NCI-H345 (cell line): ENCODE measurements at places on chromosomes 13 and 19.
A peak's percentile ranks its signal among the peaks of the same experiment; 100 is the strongest.

DNA sequence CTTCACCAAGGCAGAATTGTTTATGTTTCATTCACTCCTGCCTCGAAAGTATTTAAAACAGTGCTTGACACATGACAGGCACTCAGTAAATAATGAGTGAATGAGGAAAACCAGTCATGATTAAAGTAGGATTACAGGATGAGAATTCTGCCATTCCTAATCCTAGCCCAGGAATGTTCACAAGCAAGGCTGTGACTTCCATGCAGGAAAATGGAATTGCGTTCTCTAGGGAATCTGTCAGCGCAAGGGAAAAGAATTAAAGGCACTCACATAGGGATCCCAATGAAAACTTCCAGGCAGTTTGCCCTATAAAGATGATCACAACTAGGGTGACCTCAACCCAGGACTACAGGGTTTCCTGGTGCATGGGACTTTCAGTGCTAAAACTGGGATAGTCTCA lies 143.4 kb downstream of the CYSLTR2 start:
- no peak for DNase-seq

DNA sequence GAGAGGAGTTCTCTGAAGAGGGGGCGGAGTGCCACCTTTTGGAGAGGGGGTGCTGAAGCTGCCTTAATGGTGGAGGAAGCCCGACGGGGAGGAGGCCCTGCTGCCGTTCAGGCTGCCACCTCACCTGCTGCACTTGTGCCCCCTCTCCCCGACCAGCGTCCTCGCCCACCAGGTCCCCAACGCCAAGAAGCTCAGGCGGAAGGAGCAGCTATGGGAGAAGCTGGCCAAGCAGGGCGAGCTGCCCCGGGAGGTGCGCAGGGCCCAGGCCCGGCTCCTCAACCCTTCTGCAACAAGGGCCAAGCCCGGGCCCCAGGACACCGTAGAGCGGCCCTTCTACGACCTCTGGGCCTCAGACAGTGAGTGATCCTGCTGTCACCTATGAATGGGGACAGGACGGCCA lies 5.4 kb downstream of the NOP53 start:
- no peak for DNase-seq

DNA sequence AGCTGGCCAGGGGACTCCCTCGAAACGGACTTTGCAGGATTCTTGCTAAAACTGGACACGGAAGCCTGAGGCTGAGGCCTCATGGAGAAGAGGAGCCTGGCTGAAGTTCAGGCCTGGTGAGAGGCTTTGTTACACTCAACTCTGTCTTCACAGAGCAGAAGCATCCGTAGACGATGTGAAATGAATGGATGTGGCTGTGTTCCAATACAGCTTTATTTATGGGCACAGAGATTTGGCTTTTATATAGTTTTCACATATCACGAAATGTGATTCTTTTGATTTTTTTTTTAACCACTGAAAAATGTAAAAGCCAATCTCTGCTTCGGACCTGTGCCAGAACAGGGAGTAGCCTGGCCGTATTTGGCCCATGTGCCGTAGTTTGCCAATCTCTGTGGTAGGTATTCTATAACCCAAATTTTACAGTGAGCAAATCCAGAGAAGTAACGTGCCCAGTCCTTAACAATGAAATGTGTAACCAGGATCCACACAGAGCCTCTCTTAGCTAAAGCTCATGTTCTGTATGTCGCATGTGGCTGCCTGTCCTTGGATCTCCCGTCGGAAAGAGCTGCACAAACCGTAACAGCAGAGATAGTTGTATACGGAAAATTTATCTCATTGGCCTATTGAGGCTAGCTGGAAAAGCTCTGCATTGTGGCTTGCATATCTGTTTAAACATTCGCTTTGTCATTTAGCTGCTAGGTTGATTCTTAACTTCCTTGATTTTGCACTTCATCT lies 171.6 kb upstream of the RNF113B start:
- no peak for DNase-seq

- DNase-seq = no peak
Measured at GRCh38 chr19:42441049-42441445, 1.7 kb downstream of the CXCL17 start.

GRCh38 chr13:86882107-86882506 lies 789.1 kb upstream of the SLITRK5 start:
- no peak for DNase-seq

- DNase-seq = no peak
Measured at GRCh38 chr19:12364391-12365235, 870 bp downstream of the ZNF442 start.

- DNase-seq = no peak
Measured at GRCh38 chr19:12985049-12985776, 10.1 kb upstream of the NFIX start.

- peak; percentile 85 for DNase-seq
Measured at GRCh38 chr19:35671818-35672217, 5.5 kb downstream of the UPK1A start.

GRCh38 chr13:30736461-30737320 lies 1.3 kb downstream of the ALOX5AP start:
- DNase-seq = no peak

- DNase-seq = no peak
Measured at GRCh38 chr19:36160821-36161596, 8.8 kb upstream of the COX7A1 start.

DNA sequence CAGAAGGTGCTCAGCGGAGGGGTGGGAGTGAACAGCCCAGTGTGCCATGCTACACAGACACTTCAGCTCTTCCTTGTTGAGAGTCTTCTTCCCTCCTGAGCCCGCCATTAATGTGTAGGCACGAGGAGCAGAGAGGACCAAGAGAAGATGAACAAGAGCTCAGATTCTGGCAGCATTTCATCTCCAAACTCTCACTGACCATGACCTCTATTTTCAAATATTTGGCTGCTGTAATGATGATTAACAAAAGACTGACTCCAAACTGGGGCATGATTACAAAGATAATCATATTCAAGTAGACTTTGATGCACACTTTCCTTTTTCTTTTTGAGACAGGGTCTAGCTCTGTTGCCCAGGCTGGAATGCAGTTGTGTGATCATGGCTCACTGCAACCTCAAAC lies 236.5 kb downstream of the DCLK1 start:
- DNase-seq = no peak

DNA sequence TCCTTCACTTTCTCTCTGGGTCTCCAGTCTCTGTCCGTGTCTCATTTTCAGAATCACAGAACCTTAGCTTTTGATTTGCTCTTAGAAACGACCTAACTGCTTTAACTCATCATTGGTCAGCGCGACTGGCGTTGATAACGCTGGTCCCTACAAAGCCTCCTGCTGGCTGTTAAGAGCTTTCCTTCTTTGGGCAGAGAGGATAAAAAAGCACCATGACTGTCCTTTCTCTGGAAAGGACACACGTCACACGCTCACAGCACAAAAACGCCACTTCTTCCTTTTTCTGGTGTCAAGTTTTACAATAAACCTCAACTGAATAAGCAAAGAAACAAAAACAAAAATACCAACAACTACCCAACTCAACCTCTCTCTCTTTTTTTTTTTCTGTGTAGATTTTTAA lies 1.7 kb upstream of the KLK12 start:
- DNase-seq = no peak

- no peak for DNase-seq
Measured at GRCh38 chr13:114120591-114121011, 11.8 kb downstream of the RASA3 start.

DNA sequence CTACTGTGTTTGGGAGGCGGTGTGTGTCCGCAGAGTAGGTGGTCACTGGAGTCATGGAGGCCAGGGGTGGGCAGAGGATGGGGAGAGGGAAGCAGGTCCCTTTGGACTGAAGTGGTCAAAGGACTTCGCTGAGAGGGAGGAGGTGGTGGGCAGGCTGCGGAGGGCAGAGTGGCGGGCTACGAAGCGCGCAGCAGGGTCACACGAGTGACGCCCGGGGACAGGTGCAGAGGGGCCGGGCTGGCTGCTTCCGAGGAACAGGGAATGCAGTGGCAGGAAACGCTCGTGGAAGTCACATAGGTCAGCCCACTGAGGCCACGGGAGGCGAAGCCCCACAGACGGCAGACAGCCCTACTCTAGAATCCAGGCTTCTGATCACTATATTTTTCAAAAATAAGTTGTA lies 111.5 kb downstream of the URI1 start:
- no peak for DNase-seq

GRCh38 chr19:2306281-2306806 lies 1.6 kb downstream of the LINGO3 start:
- DNase-seq = no peak

GRCh38 chr19:5341448-5341820 lies 822 bp upstream of the PTPRS start:
- no peak for DNase-seq

GRCh38 chr13:36925603-36926002 lies 5.6 kb upstream of the SMAD9 start:
- DNase-seq = no peak

DNA sequence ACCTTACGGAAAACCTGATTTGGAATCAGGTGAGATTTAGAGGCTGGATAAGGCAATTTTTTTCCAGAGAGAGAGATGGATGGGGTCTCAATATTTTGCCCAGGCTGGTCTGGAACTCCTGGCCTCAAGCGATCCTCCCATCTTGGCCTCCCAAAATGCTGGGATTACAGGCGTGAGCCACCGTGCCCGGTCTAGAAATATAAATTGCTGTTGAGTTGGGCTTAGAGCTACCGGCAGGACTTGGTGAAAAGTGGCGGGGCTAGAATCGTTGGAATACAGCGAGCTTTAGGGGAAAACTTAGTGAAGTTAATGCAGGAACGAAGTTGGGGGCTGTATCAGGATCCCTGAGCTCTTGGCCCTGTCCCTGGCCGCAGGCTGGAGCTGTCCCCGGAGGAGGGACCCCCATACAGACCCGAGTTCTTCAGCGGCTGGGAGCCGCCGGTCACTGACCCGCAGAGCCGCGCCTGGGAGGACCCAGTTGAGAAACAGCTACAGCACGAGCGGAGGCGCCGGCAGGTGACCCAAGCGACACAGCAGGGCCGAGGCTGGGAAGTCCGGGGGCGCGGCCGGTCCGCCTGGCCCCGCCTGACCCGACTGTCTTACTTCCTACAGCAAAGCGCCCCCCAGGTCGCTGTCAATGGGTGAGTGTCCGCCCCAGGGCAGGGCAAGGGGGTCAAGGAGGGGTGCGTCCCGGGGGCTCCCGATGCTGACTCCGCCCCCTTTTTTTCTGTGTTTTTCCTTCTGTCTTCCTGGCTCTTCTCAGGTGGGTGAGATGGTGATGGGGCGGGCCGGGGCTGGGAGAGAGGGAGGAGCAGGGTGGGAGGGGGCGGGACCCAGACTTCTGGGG lies 7.6 kb downstream of the EPS8L1 start:
- no peak for DNase-seq

- no peak for DNase-seq
Measured at GRCh38 chr19:23304238-23304637, 54.0 kb upstream of the ZNF724 start.

DNA sequence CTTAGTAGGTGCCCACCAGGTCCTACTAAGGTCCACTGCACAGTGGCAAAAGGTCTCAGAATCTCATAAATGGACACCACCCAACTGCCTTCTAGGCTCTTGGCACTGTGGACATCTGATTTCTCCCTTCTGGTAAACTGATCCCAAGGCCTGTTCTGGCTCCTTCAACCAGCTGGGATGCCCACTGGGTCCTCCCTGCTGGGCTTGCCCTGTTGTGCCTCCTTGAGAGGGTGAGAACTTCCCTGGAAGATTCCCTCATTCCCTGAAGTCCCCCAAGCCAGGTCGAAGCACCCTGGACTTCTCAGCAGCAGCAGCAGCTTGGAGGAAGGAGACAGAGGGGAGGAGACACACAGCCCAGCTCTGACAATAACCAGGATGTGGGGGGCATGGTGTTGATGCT lies 6.6 kb upstream of the ZNF492 start:
- no peak for DNase-seq

DNA sequence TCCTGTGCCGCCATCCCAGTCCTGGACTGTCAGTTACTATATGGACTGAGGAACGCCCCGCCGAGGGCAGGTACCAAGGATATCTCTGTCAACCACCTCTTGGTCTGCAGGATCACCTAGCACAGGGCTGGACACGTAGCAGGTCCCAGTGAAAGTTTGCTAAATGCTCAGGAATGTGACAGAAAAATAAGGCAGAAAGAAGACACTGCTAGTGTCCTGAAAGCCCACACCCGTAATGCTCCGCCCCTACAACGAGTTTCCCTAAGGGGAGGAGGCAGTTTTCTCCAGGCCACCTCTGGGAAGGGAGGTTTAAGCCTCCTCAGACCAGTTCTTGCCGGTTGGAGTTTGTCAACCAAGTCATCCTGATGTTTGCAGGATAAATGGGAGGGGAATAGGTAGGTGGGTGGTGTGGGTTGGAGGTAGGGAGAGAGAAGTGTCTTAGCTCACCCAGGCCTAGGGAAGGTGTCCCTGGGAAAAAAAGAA lies 1.7 kb upstream of the SERTAD3 start:
- no peak for DNase-seq

DNA sequence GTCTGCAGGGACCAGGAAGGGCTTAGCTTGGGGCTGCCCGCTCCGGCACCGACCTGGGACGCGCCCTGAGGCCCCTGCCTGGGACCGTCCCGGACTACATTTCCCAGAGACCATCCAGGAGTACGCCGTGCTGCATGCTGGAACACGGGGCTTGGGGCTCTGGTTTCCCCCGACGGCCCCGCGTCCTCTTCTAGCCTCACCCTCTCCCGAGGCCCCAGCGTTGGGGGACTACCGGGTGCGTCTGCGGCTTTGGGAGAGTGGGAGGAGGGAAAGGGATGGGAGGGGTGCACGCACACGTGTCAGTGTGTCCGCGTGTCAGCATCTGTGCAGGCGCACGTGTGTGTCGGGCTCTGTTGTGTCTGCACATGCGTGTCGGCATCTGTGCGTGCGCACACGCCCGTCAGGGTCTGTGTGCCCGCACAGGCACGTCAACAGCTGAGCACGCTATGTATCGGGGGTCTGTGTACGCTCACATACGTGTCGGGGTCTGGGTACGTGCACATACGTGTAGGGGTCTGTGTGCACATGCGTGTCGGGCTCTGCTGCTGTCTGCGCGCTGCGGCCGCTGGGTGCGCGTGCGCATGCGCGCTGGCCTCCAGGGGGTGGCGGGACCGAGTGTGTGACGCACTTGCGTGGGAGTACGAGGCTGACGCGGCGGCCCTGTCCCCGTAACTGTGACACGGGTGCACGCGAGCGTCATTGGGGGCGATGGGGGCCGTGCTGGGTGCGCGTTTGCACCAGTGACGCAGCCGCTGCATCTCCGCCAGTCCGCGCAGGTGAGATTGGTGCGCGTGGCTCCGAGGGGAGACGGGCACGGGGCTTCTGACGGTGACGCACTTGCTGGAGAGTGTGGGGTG lies at the start of gene ZNF331:
Gene ZNF331, plus strand, starts transcription at position 625 of the 857 bp plus-strand sequence. CDS start 31,232 bp downstream, outside the sequence.
- peak; percentile 70 for DNase-seq

- no peak for DNase-seq
Measured at GRCh38 chr13:71618159-71618558, 248.8 kb downstream of the DACH1 start.

- DNase-seq = no peak
Measured at GRCh38 chr13:40637643-40638042, 28.8 kb downstream of the FOXO1 start.

- DNase-seq = no peak
Measured at GRCh38 chr13:51849145-51850101, 4.4 kb upstream of the TMEM272 start.

GRCh38 chr19:17576758-17577456 lies 21.5 kb downstream of the COLGALT1 start:
- DNase-seq = no peak

GRCh38 chr13:110832531-110832930 lies 82.3 kb downstream of the ANKRD10 start:
- no peak for DNase-seq

- DNase-seq = peak; percentile 67
Measured at GRCh38 chr19:18340190-18340989, at the start of gene PGPEP1. Gene PGPEP1, plus strand, starts transcription at chr19:18340598. Its CDS starts 84 bp downstream, at chr19:18340682.

GRCh38 chr13:98214008-98214643 lies 37.1 kb upstream of the RNF113B start:
- no peak for DNase-seq
